ENCODE measurements at places on chromosomes 7 and 10. TPM values are rescaled to one million over a fixed set of nuclear protein-coding genes. Genes with fewer than 3 reads are reported as not detected.

DUS4L gene
- 7.1 TPM for total RNA-seq

RAB19 gene
- 0.46 TPM for total RNA-seq

ATOH7 gene
- not detected for total RNA-seq

CRTAC1 gene
- 0.30 TPM for total RNA-seq

LIPA gene
- total RNA-seq = 22.7 TPM

ZCWPW1 gene
- total RNA-seq = 0.32 TPM

RBM48 gene
- total RNA-seq = 11.0 TPM

SLC18A3 gene
- total RNA-seq = not detected

TRIL gene
- 0.30 TPM for total RNA-seq

POLR1F gene
- 28.6 TPM for total RNA-seq

DNAJC2 gene
- 31.5 TPM for total RNA-seq

CLRN3 gene
- not detected for total RNA-seq

CRPPA gene
- total RNA-seq = 1.7 TPM
